ENCODE measurements at places on chromosomes 1 and 21.
A peak's percentile ranks its signal among the peaks of the same experiment; 100 is the strongest.

- no peak for DNase-seq
These were observed 16.2 kb downstream of the KRTAP10-1 start for GRCh38 chr21:44523567-44524413.

GRCh38 chr1:187236199-187236598, 407.4 kb downstream of the PLA2G4A start:
- no peak for DNase-seq

GRCh38 chr1:16171314-16172151, 15.7 kb upstream of the EPHA2 start:
- DNase-seq: no peak

DNA sequence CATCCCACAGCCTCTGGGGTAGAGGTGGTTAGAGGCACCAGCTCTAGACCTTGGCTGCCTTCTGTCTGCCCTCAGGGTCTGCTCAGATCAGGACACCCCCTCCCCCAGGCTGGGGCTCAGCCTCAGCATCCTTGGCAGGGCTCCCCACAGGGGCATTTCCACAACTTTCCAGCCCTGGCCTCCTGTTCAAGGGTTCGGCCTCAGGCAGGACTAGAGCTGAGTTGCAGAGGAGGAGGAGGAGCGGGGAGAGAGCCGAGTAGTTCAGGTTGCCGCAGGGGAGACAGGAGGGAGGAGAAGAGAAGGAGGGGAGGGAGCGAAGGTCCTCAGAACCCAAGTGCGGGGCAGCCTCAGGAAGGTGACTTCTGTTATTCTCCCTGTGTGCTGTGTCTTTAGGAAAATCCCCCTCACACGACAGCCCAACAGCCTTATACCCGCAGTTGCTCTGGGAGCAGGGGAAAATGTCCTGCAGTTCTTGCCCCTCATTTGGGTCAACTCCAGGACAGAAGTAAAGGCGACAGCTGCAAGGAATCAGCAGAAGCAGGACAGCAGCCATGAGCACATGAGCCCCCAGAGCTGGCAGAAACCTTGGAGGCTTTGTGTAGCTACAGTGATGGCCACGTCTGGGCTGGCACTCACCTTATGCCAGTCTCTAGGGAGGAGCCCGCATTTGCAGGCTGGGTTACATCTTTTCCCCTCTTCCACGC, 46.5 kb upstream of the TENT5B start:
- no peak for DNase-seq

DNA sequence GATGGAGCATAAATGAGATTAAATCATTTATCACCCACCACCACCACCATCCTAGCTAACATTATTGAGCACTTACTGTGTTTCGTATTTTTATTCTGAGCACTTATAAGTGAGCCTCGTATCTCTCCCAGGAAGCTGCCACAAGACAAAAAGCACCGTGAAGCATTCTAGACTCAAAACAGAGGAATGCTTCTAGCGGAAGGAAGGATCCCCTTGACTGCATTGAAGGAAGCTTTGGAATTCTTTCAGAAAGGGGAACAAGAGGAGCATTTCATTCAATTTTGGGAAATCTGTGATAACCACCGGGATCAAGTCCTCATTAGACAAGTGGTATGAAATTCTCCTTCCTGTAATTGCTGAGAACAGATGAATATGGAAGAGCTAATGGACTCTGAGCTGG, 66.3 kb downstream of the PTPN14 start:
- DNase-seq: no peak

DNA sequence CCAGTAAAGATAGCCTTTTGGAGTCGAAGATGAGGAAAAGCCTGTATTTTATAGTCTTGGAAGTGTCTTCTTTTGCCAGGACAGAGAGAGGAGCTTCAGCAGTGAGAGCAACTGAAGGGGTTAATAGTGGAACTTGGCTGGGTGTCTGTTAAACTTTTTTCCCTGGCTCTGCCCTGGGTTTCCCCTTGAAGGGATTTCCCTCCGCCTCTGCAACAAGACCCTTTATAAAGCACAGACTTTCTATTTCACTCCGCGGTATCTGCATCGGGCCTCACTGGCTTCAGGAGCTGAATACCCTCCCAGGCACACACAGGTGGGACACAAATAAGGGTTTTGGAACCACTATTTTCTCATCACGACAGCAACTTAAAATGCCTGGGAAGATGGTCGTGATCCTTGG, at the start of gene VCAM1:
VCAM1 (plus strand) TSS at position 253 of the 400 bp plus-strand sequence; CDS start at position 372, 119 bp downstream.
- no peak for DNase-seq

DNA sequence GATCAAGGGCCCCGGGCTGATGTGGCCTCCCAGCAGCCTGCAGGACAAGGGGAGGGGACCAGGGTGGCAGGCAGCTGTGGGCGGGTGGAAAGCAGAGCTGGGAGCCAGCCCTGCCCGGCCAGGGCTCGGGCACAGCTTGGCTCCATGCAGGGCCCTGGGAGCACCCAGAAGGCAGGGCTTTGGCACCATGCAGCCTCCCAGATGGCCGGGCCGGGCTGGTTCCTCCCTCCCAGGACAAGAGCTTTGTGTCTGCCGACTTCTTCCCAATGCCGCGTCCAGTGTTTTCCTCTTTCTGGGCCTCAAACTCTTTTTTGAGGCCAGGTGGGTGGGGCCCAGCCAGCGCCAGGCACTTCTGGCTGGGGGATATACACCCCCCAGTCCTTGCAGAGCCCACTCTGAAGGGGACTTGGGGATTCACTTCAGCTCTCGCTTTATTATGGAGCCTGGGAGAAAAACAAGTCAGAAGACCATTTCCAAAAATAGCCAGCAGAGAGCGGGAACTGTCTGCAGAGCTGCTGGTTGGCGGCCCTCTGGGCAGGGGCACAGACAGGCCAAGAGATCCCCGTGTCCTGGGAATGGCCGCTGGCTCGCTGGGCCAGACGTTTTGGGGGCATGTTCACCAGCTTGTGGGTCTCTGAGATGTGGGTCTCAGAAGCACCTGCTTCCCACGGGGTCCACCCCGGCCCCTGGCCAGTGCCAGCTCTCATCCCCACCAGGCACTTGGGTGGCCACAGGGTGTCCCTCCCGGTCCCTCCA, 103.8 kb upstream of the ARHGEF16 start:
- DNase-seq: no peak

DNA sequence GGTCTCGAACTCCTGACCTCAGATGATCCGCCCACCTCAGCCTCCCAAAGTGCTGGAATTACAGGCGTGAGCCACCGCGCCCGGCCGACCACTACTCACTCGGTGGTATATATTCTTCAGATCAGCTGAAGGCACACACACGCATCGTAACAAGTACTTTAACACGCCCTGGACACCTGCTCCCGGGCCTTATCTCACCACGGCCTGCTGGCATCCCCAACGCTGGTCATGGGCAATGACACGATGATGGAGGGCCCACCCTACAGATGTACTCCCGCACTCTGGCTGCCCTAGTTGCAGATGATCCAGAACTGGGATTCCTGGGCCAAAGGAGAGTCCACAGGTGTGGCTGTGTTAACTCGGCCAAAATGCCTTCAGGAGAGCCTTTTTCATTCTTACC, 11.6 kb downstream of the UBE2J2 start:
- DNase-seq: no peak

DNA sequence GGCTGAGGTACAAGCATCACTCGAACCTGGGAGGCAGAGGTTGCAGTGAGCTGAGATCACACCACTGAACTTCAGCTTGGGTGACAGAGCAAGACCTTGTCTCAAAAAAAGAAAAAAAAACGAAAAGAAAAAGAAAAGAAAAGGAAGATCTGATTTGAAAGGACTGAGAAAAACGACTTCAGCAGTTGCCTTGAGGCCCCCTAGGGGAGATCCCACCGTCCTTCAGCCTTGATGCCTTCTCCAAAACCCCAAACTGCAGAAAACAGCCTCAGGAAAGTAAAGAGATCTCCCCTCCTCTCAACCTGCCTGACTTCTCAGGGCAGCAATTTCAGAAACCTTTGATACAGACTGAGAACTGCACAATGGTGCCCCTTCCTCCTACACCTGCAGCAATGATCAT, 50.9 kb upstream of the BCAR3 start:
- DNase-seq: no peak

GRCh38 chr1:36580524-36580923, 97.8 kb upstream of the CSF3R start:
- DNase-seq: no peak

GRCh38 chr1:4557949-4558348, 96.5 kb upstream of the AJAP1 start:
- DNase-seq: no peak

DNA sequence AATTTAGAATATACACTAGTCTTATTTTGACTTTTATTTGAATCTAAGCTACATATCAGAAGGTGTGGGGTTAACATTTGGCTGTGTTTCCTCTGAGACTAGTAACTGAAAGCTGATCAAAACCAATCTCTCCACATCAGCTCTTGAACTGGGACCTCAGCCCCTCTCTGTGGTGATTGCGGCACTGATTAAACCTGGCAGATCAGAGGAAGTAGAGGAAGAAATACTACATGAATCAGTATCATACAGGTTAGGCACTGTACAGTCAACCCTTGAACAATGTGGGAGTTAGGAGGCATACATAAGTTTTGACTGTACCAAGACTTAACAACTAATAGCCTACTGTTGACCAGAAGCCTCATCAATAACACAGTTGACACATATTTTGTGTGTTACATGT, 122.5 kb upstream of the C1orf87 start:
- DNase-seq: no peak

DNA sequence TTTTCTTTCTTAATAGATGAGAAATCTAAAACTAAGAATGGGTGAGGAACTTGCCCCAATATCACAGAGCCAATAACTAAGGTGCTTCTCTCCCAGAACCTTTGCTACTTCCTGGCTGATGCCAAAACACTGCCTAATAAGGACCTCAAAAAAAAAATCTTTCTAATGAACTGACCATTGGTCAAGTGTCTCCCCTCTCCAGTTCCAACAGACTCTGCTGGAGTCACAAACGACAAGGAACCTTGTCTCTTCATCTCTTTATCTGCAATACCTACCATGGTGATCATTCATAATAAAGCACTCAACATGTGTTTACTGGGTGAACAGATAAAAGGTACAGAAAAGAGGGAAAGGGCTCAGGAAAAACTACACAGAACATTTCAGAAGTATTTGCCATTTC, 197.4 kb downstream of the LTN1 start:
- DNase-seq: no peak

DNA sequence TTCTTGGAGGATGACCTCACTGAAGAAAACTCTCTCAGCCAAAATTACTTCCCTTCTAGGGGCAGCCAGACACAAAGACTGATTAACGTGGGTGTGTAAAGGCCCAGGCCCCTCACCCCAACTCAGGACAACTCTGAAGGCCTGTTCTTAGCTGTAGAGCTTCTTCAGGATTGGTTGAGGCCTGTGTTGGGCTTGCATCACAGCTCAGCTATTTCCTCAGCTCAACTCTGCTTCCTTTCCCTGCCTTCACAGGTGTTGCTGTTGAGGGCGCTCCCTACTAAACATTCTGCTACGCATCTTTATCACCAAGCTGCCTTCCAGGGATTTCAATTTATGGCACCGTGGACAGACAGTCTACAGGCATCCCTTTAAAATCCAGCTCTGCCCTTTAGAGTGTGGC, 36.8 kb downstream of the MAB21L3 start:
- DNase-seq: no peak

DNA sequence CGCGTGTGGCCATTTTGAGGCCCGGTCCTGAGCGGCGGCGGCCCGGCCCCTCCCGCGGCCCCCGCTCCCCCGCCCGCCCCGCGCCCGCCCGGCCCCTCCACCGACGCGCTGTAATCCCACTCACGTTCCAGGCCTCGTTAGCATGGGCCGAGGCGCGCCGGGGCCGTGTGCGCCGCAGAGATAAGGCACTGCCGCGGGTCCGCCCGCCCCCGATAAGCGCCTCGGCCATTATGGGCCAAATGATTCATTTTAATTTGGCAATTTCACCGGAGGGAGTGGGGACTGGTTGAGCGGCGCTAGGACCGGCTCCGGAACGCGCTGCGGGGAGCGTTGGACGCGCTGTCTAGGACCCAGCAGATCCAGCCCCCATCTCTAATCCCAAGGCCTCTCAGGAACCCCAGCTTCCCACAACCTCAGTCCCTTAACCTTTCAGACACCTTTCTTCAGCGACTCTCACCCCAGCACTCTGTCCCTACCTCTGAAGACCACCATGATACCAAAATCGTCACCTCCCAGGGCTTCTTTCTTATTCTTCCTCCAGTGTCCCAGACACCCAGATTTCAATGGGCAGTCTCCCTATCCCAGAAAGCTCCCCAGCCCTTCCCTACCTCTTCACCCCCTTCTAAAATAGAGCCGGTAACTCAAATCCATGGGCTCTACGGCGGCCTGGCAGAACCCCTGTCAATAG, at the start of gene TAL1:
TAL1 (minus strand) TSS at position 39 of the 688 bp plus-strand sequence. CDS start 6,337 bp downstream, outside the sequence.
- peak; percentile 59 for DNase-seq

GRCh38 chr21:42527489-42528158, 14.0 kb downstream of the SLC37A1 start:
- no peak for DNase-seq

- DNase-seq: peak; percentile 19
These were observed 39.1 kb upstream of the ID3 start for GRCh38 chr1:23598424-23598823.

GRCh38 chr21:45830221-45830640, 151.3 kb upstream of the COL6A1 start:
- DNase-seq: no peak

GRCh38 chr1:177356674-177357435, 186.1 kb downstream of the BRINP2 start:
- DNase-seq: no peak

GRCh38 chr1:154682254-154682653, 74.3 kb upstream of the ADAR start:
- no peak for DNase-seq

- DNase-seq: no peak
These were observed 4.2 kb upstream of the FAM131C start for GRCh38 chr1:16077406-16078245.

GRCh38 chr1:109091839-109092193, 1.3 kb downstream of the TMEM167B start:
- DNase-seq: no peak

GRCh38 chr21:32001390-32001789, 128.6 kb downstream of the HUNK start:
- DNase-seq: no peak

DNA sequence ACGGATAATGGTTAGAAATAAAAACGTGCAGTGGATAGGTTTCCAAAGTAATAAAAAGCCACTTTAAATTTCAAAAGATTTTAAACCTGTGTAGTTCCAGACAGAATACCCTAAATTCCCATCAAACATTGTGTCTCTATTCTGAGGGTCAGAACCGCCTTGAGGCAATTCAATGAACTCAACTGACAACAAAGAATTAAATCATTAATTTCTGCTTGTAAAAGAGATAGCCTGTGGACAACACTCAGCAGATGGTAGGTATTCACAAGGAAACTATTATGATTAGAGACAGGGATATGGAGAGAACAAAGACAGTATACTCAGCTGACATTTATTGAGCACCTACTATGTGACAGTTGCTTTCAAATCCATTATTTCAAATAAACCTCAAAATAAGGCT, 35.1 kb upstream of the JUN start:
- no peak for DNase-seq

DNA sequence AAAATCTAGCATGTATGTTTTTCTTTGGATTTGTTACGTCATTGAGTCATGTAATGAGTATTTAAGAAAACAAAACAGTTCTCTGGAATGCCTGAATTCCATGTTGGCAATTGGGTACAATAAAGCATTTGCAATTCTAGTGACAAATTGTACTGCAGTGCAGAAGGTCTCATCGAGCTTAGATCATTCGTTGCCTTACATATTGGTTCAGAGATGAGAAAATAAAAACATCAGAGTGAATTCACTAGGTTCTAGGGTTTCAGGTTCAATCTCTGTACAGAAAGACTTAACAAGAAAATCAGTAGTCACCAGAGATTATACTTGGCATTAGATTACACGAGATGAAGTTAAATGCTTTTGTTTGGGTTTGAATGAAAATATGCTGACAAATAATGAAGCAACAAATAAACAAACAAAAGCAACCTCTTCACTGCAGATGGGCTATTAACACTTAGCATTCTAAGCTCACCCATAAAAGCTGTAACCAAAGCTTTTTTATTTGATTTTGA, 124.7 kb downstream of the RYR2 start:
- DNase-seq: no peak

All from NCI-H2227 treated with DMSO at 0.1 percent for 48 hours (cell line).